SHP77 (cell line): ENCODE measurements at places on chromosomes 6 and 20.

- DNase-seq: no peak
Observed at GRCh38 chr20:12966468-12967085, 42.2 kb upstream of the SPTLC3 start.

GRCh38 chr20:18187020-18187419 is 49.4 kb downstream of the KAT14 start:
- DNase-seq: no peak

- DNase-seq: no peak
Observed at GRCh38 chr6:16760516-16761470, at the start of gene ATXN1. TSS of gene ATXN1 (minus strand) at chr6:16761460.

GRCh38 chr20:63707558-63708300 is at the start of the genes ARFRP1 and ZGPAT:
TSS of gene ARFRP1 (minus strand) at chr20:63707976. CDS start at chr20:63707091, 885 bp downstream.
TSS of gene ZGPAT (plus strand) at chr20:63708039. CDS start at chr20:63708581, 542 bp downstream.
- DNase-seq: peak; percentile 94

GRCh38 chr6:137261361-137261760 is 42.2 kb upstream of the IFNGR1 start:
- no peak for DNase-seq

DNA sequence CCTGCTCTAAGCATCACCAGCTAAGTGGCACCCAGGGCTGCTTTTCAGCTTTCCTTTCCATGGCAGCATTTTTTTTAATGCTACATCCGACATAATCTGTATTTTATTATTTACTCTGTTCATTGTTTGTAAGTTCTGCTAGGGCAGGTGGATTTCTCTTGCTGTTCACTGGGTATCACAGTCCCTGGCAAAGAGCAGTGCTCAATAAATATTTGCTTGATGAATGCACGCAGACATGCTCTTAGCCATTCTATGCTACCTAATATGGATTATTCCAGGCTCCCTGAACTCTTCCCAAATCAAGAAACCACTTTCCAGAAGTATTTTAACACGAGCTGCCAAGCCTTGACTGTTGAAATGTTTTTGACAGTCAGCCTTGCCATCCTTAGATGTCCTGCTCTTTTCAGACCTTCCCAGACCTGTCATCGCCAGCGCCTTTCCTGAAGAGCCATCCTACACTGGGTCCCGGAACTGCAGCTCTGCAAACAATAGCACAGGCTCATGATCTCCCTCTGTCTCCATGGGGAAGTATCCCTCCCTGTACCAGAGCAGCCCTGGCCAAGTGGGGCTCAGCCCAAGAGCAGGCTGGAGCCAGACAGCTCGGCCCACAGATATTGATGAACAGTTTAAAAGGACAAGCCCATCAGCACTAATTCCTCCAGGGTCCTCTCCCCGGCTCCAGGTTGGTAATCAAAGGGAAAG is 136.5 kb upstream of the CDH4 start:
- peak; percentile 14 for DNase-seq

- DNase-seq: peak; percentile 20
Observed at GRCh38 chr6:3740551-3741476, 10.7 kb downstream of the PXDC1 start.

DNA sequence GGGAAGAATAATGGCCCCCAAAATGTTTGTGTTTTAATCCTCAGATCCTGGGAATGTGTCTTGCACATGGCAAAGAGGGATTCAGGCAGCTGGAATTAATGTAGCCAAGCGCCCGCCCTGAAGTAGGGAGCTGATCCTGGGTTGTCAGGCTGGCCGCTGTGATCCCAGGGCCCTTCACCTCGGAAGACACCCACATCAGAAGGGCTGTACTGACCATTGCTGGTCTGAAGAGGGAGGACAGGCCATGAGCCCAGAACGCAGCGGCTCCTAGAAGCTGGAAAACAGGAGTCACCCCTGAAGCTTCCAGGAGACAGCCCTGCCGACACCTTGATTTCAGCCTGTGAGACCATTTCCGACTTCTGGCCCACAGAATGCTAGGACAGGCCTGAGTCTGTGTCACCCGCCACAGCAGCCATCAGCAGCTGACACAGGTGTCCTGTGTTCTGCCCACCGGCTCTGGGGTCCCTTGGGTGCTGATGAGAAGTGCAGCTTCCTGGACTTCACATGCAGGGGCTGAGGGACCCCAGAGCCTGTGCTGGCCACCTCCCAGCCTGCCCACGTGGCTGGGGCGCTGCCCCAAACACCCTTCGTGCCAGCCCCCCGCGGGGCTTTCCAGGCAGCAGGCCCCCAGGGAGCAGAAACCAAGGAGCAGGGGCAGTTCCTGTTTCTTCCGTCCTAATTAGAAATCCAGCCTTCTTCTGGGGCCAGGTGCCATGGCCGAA is 86.3 kb downstream of the ERMARD start:
- DNase-seq: no peak
